NCI-H1092 treated with DMSO at 0.1 percent for 48 hours (cell line): ENCODE measurements at places on chromosomes 13 and 19.

GRCh38 chr13:50970956-50971355 is 61.4 kb downstream of the RNASEH2B start:
- no peak for DNase-seq

GRCh38 chr19:18932216-18932841 is 8.7 kb downstream of the HOMER3 start:
- no peak for DNase-seq

DNA sequence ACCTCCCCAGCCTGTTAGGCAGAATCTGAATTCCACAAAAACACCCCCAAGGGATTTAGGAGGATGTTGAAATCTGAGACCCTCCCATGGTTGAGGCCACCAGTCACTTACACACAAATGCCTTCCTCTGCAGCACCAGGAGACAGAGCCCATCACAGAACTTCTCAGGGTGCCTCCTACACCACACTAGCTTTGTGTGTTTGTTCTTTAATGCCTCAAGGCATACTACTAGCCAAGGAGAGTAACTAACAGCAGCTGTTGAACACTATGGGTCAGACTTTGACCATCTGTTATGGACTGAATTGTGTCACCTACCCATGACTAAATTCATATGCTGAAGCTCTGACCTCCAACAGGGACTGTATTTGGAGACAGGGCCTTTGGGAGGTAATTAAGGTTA is 9.5 kb upstream of the MED26 start:
- DNase-seq, result no peak

GRCh38 chr19:33819880-33820781 is 23.5 kb downstream of the KCTD15 start:
- DNase-seq, result no peak

GRCh38 chr19:7947939-7948338 is 4.5 kb upstream of the TIMM44 start:
- no peak for DNase-seq

- no peak for DNase-seq
Measured at GRCh38 chr13:101308247-101309013, 107.9 kb downstream of the NALCN start.

DNA sequence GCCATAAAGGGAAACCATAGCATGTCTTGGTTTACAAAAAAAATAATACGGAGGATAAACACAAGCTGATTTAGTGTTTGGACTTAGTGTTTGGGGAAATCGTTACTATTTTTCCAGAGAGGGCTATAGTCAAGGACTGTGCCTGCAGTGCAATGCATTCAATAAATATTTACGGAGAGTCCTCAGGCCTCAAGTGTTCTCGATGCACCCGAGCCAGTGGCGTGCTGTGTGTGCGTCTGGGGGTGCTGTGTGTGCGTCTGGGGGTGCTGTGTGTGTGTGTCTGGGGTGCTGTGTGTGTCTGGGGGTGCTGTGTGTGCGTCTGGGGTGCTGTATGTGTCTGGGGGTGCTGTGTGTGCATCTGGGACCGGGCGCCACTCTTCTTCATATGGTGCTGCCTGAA is 71.7 kb upstream of the GTF3A start:
- DNase-seq, result no peak

GRCh38 chr19:18366021-18366435 is 19.9 kb upstream of the GDF15 start:
- no peak for DNase-seq
